Neuronal stem cell (in vitro differentiated cells): ENCODE measurements at places on chromosomes 3 and 15.

DNA sequence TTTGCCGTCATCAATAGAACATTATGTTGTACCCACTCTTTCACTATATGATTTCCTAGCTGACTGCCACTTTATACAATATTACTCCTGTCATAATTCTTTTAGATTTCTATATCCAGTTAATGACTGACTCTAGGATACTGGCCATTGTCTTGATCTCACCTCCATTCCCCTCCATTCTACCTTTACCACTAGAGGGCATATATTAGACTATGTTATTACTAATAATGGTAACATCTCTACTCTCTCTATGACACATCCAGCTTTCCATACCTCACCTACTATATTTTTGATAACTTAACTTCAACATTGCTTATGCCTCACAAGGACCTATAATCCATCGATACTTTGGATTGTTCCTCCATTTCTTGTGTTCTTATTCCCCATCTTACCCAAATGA, 31.4 kb upstream of the POU1F1 start:
- no peak for DNase-seq

- DNase-seq, result no peak
Measured at GRCh38 chr3:195094191-195094921, 176.6 kb downstream of the XXYLT1 start.

GRCh38 chr3:101940521-101941317, 91.4 kb downstream of the NFKBIZ start:
- DNase-seq, result peak; percentile 11

DNA sequence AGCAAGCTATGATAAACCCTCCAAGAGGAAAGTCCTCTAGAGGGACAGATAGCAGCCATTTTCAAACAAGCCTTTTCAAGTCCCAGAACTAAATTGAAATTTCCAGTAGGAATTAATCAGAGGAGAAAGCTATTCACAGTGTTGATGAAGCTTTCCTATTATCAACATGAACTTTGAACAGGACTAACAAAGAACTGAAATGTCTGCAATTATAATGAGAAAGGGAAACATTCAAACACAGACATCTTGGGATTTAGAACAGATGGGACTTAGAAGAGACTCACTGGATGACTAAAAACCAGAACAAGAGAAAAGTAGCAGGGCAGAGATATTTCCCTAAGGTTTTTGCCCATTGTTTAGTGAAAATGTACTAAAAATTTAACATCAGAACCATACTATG, 622.1 kb upstream of the UBE2E2 start:
- no peak for DNase-seq

DNA sequence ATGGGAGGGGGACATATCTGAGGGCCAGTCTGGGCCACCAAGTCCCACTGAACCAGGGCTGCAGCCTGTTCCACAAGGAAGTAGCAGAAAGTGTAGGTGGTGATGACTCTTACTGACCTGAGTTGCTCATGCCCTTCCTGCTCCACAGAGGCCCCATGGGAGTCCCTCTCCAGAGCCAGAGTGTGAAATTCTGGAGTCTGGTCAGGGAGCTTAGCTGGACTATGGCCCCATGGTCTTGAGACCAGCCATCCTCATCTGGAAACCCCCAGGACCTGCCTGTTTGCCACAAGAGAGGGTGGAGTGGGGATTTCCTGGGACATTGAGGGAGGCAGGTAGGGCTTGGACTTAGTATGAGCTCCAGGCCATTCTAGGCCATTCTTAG, 3.0 kb downstream of the SPINT1 start:
- DNase-seq, result no peak

DNA sequence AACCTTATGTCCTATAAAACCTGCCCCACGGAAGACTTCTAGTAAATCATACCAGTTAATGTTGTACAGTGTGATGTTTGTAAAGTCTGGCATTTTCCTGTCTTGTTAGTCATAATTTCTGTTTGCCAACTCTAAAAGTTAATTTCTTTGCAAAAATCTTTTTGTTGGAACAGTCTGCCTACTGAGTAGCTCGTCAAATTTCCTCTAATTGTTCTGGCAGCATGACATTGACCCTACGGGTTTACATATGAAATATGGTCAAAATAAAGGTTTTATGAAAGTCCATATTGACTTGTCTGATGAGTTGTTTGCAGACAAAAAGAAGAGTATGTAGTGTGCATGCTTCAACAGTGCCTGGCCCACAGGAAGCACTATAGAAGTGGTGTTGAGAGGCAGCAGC, 79.8 kb upstream of the SOX2 start:
- DNase-seq, result no peak

DNA sequence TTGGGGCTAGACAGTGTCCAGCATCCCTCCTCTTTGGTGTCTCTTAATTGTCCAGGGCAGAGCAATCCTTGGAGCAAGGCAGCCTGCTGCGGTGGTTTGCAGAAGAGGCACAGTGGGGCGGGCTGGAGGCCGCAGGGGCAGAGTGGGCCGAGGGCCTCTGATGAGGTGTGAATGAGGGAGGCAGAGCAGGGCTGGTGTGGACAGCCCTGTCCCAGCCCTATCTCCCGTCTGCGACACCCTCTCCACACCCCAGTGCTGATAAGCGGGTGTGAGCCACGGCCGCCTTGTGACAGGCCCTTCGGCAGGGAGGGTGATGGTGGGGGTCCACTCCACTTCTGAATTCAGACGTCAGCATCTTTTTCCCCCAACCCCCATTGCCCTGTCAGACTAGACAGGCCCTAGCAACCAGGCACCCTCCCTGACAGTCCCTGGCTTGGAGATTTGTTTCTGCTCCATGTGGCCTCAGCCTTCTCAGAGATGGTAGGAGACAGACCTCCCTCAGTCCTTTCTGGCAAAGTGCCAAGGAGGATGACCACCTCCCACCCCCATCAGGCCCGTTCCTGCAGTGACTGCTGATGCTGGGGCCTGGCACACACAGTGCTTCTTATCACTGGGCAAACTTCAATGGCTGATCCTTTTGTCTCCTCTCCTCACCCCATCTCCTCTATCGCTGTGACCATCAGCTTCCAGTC, 37.3 kb downstream of the EXOG start:
- no peak for DNase-seq

DNA sequence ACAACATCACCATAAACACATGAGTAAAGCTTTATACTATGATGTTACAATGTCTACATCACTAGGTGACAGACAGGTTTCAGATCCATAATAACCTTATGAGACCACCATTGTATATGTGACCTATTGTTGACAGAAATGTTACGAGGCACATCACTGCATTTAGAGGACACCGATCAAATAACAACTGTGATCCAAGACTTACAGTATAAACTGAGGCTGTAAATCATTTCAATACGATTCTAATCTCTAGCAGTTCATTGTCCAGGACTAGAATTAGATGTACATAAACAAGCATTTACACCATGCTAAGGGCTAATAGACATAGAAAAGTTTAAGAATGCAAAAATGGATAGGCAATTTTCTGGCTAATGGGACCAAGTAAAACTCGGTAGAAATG, 491.9 kb upstream of the ROBO1 start:
- no peak for DNase-seq

GRCh38 chr15:50341616-50342136, 13.3 kb downstream of the GABPB1 start:
- DNase-seq, result no peak

DNA sequence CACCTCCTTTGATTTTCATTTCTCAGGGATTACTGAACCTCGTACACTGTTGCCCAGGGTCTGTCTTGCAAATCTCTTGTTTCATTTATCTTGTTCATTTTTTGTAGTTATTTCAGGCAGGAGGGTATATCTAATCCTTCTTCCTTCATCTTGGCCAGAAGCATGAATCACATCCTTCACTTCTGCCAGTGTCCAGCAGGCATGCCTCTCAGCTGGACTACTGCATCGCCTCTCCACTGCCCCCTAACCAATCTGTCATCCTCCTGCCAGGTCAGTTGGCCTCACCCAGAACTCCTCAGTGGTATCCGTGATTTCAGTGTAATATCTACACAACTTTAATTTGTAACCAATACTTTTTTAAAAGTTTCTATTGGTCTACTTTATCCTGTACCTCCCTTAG, 297.9 kb downstream of the GABRG3 start:
- DNase-seq, result no peak

DNA sequence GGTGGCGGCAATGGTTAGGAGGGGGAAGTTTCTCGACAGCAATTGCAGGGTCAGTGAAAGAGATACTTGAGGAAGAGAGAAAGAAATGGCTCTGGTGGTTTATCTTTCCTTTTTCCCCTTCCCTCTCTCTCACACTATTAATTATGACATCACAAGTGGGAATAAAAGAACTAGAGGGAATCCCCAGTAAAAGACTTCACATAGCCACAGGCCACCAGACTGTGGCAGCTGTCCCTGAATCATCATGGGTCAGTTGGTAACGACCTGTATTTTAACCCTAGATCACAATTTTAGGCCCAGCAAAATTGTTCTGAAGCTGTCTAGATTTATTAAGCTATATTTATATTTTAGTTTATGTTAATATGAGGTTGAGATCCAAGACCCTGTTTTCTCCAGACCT, 40.3 kb downstream of the MBNL1 start:
- DNase-seq, result no peak

DNA sequence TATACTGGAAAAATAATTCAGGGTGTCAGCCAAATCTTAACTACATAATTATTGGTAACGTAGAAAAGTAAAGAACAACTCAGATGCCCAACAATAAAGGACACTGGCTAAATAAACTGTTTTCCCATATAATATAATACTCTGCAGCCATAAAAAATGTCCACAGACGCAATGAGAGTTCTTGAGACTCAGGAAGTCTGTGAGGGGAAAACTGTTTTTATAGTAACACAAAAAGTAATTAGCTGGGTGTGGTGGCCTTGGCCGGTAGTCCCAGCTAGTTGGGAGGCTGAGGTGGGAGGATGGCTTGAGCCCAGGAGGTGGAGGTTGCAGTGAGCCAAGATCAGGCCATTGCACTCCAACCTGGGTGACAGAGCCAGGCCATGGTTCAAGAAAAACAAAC, 5.5 kb upstream of the UBR1 start:
- DNase-seq, result no peak

- DNase-seq, result no peak
Measured at GRCh38 chr3:50299929-50300680, 900 bp upstream of the HYAL3 start.

- no peak for DNase-seq
Measured at GRCh38 chr3:68006646-68007045, 352.2 kb upstream of the SUCLG2 start.

GRCh38 chr3:7876741-7877297, 624.8 kb upstream of the LMCD1 start:
- no peak for DNase-seq

- no peak for DNase-seq
Measured at GRCh38 chr15:71677352-71677751, 133.0 kb upstream of the NR2E3 start.

DNA sequence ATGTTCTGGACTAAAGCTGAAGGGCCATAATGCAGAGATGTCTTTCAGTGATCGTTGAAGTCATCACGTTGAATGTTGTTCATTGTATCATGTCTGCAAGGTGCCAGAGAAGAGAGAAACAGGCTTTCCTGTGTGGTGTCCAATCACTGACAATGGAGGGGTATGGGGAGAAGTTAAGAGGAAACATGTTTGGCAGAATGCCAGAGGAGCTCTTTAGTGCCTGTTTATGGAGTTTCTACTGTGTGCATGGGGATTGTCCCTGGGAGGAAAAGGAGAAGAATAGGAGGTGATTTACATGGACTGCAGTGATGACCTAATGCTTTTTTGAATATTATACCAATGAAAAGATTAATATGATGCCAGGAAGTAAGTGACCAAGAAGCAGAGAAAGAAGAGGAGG, 11.7 kb downstream of the SCAANT1 start:
- no peak for DNase-seq

- no peak for DNase-seq
Measured at GRCh38 chr3:168956076-168956475, 707.4 kb downstream of the MECOM start.

DNA sequence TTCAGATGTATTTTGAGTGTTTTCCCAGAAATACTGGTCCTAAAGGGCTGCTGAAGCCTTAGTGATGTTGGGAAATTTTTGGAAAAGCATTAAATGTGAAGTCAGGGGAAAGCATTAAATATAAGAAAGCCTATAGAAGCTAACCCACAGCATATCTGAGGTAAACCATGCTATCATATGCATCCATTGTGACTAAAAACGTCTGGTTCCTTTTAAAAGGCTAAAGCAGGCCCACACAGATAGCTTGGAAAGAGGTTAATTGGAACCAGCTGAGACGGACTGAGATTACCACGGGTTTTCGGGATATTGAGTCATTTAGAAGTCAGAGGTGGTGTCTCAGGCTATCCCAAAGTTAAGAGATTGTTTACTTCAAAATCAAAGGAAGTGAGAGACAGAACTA, 78.2 kb downstream of the CYP19A1 start:
- no peak for DNase-seq

- no peak for DNase-seq
Measured at GRCh38 chr15:89105147-89105546, 16.9 kb downstream of the ABHD2 start.

GRCh38 chr15:70354346-70354905, 256.7 kb upstream of the TLE3 start:
- no peak for DNase-seq

- DNase-seq, result no peak
Measured at GRCh38 chr3:25235466-25235865, 192.6 kb upstream of the RARB start.

DNA sequence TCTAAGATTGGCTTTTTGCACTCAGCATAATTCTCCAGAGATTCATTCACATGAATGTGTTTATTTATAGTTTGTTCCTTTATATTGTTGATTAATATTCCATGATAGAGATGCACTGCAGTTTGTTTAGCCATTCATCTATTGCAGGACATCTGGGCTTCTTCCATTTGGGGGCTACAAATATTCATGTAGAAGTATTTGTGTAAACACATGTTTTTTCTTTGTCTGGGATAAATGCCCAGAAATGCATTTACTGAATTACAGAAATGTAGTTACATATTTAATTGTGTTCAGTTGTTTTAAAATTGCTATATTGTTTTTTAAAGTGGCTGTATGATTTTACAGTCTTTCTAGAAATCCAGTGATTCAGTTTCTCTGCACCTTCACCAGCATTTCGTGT, 635.0 kb downstream of the ZIC1 start:
- DNase-seq, result no peak

- DNase-seq, result no peak
Measured at GRCh38 chr15:41559239-41559782, 299 bp downstream of the TYRO3 start.

- DNase-seq, result peak; percentile 23
Measured at GRCh38 chr15:31200735-31201151, 99.2 kb upstream of the TRPM1 start.

DNA sequence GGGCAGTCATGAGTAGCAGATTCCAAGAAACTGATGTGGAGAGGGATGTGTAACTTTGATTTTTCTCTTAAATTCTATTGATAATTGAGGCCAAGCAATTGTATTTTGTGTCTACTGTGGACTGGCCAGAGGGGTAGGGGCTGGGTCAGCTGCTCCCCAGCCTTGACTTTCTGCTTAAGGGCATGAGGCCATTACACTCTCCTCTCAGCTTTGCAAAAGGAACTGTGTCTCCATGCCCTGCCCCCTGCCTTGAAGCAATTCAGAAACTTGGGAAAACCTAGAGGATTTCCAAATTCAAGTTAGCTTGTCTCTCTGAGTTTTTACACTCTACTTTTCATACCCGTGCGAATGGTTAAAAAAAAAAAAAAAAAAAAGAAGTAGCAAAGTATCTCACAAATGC, 38.6 kb downstream of the ONECUT1 start:
- no peak for DNase-seq

- DNase-seq, result no peak
Measured at GRCh38 chr3:170714562-170715535, 129.0 kb upstream of the SLC7A14 start.

GRCh38 chr3:58111513-58112184, 99.1 kb downstream of the DNASE1L3 start:
- no peak for DNase-seq

- no peak for DNase-seq
Measured at GRCh38 chr15:54571576-54571975, 593.3 kb downstream of the UNC13C start.

- no peak for DNase-seq
Measured at GRCh38 chr3:143083781-143084180, 35.8 kb upstream of the CHST2 start.
